ENCODE measurements at places on chromosomes 6 and 20.

- DNase-seq: no peak
These were observed 17.6 kb downstream of the PLAGL2 start for GRCh38 chr20:32189691-32190615.

- DNase-seq: no peak
These were observed 6.7 kb upstream of the CST9 start for GRCh38 chr20:23612396-23612795.

DNA sequence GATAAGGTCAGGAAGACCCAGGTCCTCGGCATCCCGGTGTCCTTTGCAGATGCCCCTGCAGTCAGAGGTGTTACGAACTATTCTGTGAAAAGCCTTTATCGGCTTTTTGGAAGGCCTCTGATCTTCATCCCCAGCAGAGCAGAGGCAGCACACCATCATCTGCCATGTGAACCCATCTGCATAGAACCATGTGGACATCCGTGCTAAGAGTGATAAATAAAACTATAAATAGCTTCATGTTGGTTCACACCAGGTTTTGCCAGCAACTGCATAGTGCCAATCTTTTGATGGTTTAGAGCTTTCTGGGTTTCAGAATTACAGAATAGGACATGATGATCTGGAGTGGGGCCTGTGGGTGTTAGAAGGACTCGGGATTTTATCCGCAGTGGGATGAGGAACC is 33.6 kb downstream of the SIRPA start:
- no peak for DNase-seq

DNA sequence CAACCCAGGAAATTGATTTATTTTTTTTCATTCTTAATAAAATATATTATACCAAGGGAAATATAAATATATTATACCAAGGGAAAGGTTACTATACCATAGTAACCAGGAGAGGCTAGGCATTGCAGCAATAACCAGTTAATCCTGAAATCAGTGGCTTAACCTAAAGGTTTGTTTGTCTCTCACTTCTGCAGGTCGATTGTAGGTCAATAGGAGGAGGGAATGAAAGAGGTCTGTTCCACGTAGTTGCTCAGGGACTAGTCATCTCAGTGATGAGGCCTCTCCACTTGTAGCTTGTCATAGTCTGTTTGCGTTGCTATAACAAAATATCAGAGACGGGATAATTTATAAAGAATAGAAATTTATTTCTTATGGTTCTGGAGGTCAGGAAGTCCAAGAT is 168.0 kb downstream of the GJA1 start:
- no peak for DNase-seq

- DNase-seq: no peak
These were observed 422.7 kb downstream of the TFAP2B start for GRCh38 chr6:51241376-51241775.

- DNase-seq: no peak
These were observed 23.0 kb upstream of the FKBP1A start for GRCh38 chr20:1415667-1416468.

- no peak for DNase-seq
These were observed 7.5 kb upstream of the APCDD1L start for GRCh38 chr20:58522666-58523065.

GRCh38 chr6:55469951-55470366 is 109.0 kb downstream of the HMGCLL1 start:
- no peak for DNase-seq

- no peak for DNase-seq
These were observed 89.7 kb downstream of the TCP11 start for GRCh38 chr6:35051396-35051795.

GRCh38 chr20:6012179-6012578 is 41.7 kb downstream of the LRRN4 start:
- no peak for DNase-seq

DNA sequence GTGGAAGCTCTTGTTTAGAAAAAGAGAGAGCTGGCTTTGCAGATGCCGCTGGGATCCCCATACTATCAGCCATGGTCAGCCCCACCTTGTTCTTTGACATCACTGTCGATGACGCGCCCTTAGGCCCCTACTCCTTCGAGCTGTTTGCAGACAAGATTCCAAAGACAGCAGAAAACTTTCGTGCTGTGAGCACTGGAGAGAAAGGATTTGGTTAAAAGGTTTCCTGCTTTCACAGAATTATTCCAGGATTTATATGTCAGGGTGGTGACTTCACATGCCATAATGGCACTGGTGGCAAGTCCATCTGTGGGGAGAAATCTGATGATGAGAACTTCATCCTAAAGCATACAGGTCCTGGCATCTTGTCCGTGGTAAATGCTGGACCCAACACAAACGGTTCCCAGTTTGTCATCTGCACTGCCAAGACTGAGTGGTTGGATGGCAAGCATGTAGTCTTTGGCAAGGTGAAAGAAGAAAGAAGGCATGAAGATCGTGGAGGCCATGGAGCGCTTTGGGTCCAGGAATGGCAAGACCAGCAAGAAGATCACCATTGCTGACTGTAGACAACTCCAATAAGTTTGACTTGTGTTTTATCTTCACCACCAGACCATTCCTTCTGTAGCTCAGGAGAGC is 2.4 kb upstream of the BLCAP start:
- no peak for DNase-seq

GRCh38 chr6:72776456-72776855 is 154.6 kb downstream of the KCNQ5 start:
- no peak for DNase-seq

- no peak for DNase-seq
These were observed 19.4 kb downstream of the MDGA1 start for GRCh38 chr6:37678078-37678846.

GRCh38 chr6:101931766-101932165 is 538.3 kb downstream of the GRIK2 start:
- no peak for DNase-seq

Measured in AG09309 (cell line).